ENCODE measurements at places on chromosomes 3 and 15.

DNA sequence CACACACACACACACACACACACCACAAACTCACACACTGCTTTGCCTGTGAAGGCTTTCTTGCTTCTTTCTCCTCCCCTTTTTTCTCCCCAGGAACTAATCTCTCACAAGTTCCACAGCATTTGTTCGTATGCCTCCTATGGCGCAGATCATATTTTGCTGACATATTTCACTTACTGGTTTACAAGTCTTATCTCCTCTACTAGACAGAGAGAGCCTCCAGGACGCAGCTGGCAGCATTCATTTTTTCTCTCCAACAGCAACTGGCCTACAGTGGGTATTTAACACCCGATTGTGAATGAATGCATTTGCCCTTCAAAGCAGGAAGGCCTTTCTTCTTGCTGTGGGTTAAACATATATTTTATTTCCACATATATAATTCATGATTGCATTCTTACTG is 47.0 kb upstream of the DLG1 start:
- DNase-seq: no peak

DNA sequence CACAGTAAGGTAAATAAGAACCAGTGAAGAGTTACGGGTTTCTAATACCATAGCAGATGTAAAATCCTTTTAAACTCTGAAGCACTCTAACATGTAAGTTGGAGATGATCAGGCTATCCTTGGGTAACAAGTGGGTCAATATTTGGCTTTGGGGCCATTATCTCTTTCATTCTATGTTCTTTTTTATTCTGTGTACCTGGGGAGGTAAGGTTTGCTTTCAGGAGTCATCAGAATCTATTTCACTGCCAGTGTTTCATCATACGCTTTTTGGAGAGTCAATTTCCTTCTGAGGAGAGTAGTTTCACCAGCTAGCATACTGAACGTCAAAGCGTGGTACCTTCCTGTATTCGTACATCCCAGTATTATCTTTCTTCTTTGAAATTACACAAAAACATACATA is 166.5 kb downstream of the GMNC start:
- DNase-seq: no peak

GRCh38 chr15:36905908-36906307 is 194.4 kb downstream of the MEIS2 start:
- DNase-seq: no peak

DNA sequence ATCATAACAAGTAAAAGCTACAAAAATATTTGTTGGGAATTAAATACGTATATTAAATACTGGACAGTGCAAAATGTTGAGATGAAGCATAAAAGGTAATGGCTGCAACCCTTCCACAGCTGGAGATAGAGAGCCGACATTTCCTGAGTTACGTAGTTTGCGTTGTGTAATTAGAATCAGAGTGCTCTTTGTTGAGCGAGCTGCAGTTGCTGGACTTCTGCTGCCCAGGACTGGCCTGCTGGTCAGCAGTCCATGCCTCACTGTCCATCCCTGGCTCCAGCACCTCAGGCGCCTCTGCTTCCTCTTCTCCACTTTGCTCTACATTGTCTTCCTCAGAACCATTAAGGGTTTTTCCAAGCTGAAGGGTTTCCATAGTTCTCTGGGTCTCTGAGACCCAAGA is 28.4 kb upstream of the SHC4 start:
- no peak for DNase-seq

DNA sequence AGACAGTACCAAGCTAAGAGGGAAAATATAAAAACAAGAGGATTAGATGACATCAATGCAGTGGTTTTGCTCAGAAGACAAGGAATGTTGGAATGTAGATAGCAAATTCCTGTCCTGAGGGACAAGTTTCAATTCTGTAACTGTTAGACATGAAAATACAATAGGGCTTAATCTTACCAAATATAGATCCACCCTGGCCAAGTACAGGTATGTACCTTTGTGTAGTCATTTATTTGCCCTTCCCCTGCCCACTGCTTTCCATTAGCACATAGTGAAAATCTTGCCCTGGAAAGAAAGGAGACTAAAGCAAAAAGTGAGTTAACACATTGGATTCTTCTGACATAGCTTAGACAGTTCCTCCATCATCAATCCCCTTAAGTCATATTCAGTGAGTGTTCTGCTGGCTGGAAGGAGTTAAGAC is 389.0 kb upstream of the THBS1 start:
- DNase-seq: no peak

DNA sequence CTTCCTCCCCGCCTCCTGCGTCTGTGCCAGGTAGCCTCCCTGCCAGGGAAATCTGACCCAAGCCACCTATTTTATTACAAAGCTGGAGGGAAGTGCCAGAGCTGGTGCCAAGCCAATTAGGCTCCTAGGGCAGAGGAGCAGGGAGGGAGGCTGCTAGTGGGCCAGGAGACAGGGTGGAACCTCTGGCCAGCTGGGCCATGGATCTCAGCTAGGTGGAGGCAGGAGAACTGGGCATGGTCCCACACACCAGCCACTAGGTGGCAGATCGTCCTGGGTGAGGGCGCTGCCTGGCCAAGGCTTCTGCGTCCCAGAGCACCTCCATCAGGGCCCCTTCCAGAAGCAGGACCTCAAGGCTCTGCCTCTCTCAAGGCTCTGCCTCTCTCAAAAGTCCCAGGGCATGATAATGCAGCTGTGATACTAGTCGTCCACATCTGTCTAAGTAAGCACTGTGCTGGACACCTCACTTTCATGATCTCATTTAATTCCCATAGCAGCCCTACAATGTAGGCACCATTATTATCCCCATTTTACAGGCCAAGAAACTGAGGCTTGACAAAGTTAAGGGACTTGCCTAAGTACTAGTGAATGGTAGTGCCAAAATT is 4.5 kb upstream of the RFT1 start:
- DNase-seq: peak; percentile 68

GRCh38 chr3:17183951-17184550 is 299.3 kb downstream of the PLCL2 start:
- DNase-seq: no peak

GRCh38 chr3:140363801-140364200 is 314.1 kb upstream of the TRIM42 start:
- no peak for DNase-seq

DNA sequence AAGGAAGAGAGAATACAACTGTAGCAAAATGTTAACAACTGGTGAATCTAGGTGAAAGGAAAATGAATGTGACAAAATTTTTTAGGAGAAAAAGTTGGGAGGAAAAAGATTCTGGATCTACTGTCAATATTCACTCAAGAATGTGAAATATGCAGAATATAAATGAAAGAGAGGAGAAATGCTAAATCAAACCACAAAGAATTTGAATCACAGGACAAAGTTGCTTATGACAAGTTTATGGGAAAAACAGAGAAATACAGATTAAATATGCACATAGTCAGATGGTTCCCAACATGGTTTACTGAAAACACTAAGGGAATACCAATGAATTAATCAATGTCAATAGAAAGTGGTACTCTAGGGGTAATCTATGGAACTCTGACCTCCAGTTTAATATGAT is 27.6 kb downstream of the C3orf33 start:
- DNase-seq: no peak

DNA sequence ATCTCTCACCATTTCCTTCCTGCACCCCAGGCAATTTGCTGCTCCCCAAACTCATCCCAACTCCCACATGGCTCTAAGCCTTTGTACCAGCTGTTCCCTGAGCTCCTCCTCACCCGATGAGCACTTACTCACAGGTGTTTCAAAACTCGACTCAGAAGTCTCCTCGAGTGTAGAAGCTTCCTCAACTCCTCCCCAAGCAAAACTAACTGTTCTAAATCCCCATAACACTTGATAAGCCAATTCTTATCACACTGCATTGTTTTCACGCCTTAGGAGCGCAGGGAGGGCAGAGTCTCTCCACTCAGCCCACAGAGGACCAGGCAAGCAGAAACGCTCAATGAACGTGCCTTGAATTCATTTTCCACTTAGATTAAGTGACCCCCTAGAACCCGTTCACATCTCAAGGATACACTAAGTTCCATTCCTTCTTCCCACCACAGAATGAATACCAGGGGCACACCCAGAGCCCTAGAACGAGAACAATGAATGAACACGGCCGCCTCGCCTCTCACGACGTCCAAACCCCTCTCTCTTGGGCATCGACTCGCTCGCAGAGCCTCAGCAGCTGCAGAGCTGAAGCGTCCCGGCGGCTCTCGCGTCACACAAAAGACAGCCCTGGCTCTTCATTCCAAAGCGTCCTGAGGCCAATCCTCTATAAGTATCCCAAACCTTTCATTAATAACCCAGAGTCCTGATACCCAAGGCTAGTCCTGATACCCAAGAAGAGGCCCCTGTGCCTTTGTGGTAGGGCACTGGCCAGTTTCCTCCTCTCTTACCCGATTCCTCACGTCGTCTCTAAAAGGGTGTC is 1.1 kb downstream of the RAF1 start:
- DNase-seq: no peak

GRCh38 chr15:36579792-36580431 is 486 bp downstream of the CDIN1 start:
- peak; percentile 4 for DNase-seq

DNA sequence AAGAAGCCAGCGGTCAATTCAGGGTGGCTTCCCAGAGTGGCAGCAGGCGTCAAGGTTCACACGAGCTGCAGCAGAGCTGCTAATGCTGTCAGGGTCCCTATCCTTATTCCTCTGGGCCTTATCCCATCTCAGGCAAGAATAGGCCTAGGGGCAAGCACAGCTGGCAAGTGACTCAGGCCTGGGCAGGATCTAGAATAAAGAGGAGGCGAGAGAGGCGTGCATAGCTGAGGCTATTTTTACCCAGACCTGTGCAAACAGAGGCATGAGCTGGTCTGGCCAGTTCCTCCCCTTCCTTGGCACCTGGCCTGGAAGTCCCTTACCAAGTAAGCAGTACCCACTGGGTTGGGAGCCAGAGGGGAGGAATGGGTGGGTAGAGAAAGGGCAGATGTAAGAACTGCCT is 12.2 kb upstream of the VIPR1 start:
- DNase-seq: no peak

- DNase-seq: no peak
Observed at GRCh38 chr15:52010633-52011595, 8.1 kb upstream of the MAPK6 start.

DNA sequence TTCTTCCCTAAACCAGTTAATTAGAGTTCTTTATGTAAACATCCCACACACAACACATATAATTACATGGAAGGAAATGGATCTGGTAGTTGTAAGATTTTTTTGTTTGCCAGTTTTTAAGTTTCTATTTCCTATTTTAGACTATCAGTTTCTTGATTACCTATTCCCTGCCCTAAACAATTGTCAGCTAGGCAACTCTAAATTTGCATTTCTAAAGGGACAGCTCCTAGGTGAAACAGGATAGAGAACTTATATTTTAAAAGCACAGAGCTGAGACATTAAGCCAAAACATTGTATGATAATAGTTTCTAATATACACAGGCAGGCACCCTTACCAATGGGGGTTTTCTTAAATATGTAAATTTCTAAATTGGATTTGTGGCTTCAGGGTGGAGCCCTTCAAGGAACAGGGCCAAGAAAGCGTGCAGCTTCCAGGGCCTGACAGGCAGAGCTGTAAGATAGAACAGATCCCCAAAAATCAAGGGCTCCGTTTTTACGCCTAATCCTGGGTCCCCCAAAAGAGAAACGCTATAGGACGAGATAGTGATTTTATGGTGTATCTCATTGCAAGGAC is 8.9 kb downstream of the LEKR1 start:
- no peak for DNase-seq

DNA sequence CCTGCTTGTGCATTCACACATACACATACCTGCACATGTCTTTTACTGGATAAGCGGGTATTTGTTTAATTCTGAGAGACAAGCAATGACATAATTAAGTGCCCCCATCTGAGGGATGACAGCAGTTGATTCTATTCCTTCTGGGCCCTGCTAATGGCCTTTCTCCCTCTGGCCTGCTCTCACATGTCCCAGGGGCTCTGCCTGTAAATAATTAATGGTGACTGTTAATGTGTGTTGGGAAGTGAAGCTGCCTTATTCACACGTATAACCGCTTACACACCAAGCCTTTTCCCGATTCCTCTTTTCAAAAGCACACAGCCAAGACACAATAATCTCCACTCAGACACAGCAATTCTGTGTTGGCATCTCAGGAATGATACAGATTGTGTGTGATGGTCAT is 47.8 kb downstream of the LRRK1 start:
- peak; percentile 65 for DNase-seq

DNA sequence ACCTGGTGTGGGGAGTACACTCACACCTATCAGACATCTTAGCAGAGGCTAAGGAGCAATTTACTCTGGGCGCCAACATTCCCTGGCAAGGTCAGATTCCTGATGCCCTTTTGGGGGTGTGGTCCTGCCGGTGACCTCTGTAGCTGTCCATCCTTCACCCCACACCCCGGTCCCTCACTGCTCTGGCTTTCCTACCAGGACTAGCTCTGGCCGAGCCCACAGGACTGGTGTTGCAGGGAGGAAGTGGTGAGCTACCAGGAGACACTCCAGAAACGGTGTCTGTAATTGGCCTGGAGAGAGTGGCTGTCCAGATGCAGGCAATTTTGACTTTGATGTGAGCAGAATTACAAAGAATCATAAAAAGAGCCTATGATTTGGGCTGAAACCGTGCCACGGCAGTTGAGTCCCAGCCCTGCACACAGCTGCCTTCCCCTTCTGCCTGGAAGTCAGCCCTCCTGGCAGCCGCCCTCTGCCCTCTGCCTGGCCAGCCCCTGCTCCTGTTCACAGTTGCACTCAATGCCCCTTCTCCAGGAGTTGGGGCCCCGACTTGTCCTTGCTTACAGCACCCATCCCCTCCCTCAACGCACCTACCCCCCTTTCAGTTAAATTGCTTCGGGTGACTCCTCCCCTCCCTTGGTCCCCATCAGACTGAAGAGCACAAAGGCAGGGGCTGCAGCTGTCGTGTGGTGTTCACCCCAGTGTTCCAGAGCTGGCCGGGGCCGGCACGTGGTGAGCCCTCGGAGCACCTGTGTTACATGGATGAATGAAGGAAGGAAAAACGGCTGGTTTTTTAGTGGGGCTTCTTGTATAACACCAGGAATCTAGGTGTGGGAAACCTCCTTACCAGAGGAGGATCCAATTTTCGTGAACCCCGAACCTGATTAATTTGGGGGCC is 80.2 kb upstream of the TPM1 start:
- DNase-seq: no peak

DNA sequence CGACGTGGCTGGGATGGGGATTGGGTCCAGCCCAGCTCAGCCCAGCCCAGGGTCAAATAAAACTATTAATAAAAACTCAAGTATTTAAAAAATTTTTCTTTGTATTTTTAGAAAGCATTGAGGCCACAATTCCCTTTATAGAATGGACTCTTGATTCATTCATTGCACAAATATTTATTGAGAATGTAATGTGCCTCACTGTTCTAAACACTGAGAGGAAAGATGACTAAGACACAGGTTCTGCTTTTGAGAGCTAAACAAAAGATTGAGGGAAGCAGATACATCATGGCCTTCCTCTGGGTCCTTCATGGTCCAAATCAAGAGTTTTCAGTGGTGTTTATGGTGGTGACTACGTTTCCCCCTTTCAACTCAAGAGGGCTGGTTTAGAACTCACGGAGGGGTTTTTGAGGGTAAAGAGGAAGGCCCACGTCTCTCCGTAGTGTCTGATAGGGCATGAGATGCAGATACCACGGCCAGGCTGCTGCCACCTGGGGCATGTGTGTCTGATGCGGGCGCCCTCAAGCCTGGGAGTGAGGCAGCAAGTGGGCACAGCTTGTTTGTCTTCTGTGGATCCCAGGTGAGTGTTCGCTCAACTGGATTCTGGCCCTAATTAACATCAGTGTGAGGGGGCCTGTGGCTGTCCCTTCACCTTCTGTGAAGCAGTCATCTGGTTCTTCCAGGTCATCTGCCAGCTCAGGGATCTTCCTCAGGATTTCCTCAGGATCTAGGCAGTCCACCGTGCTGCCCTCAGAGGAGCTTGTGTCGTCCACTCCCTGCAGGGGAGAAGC is 73.5 kb upstream of the SCN5A start:
- DNase-seq: no peak

All from GM19239 (cell line).